ENCODE measurements at places on chromosomes 2 and 18. TPM values are rescaled to one million over a fixed set of nuclear protein-coding genes. Genes with fewer than 3 reads are reported as not detected.
A peak's percentile ranks its signal among the peaks of the same experiment; 100 is the strongest.

GRCh38 chr2:241132538-241133435 is 16.5 kb downstream of the PASK start:
- DNase-seq = no peak

DNA sequence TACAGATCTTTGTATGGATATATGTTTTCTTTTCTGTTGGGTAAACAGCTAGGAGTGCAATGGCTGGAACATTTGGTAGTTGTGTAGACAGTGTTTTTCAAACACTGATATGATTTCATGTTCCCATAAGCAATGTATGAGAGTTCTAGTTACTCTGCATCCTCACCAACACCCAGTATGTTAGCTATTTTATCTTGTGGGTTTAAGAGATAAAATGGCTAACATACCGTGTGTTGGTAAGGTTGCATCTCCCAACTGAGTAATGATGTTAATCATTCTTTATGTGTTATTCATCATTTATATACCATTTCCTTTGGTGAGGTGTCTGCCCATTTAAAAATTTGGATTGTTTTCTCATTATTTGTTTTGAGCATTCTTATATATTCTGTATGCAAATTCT is 65.7 kb downstream of the LYPD6B start:
- no peak for DNase-seq

The NAT8 gene
- total RNA-seq = 94.4 TPM

GRCh38 chr2:11563784-11564666 is 30.2 kb downstream of the GREB1 start:
- no peak for DNase-seq

The DSG4 gene
- not detected for total RNA-seq

- no peak for DNase-seq
Measured at GRCh38 chr2:63735263-63735662, 106.4 kb upstream of the UGP2 start.

DNA sequence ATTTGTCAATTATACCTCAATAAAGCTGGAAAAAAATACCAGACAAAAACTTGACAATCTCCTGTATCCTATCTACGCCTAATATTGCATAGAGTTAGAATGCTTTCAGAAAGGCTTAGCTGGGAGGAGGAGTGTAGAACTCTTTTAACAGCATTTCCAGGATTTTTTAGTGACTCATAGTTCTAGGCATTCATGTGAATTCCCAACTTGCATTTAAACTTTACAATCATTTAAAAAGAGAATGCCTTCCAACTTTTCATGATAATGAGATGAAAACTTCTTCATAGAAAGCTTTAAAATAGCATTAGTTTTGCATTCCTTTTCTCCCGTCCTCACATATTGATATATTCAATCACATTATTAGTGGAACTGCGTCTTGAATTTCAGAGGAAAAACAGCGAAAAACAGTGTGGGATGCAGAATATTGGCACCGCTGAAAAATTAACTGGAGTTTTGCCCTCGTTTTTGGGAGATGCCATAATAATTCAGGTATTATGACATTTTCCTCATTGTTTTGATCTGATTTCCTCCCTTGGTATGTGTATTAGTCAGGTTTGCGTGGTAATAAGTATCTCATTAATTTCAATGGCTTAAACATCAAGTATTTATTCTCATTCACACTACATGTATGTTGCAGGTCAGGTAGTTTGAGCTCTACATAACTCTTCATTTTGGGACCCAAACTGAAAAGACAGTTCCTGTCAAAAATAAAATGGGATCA is 293.2 kb upstream of the FIGN start:
- DNase-seq = no peak

The NEU2 gene
- total RNA-seq = not detected

- no peak for DNase-seq
Measured at GRCh38 chr2:174595116-174595809, 2.3 kb downstream of the WIPF1 start.

The KLHL30 gene
- total RNA-seq = 5.7 TPM

DNA sequence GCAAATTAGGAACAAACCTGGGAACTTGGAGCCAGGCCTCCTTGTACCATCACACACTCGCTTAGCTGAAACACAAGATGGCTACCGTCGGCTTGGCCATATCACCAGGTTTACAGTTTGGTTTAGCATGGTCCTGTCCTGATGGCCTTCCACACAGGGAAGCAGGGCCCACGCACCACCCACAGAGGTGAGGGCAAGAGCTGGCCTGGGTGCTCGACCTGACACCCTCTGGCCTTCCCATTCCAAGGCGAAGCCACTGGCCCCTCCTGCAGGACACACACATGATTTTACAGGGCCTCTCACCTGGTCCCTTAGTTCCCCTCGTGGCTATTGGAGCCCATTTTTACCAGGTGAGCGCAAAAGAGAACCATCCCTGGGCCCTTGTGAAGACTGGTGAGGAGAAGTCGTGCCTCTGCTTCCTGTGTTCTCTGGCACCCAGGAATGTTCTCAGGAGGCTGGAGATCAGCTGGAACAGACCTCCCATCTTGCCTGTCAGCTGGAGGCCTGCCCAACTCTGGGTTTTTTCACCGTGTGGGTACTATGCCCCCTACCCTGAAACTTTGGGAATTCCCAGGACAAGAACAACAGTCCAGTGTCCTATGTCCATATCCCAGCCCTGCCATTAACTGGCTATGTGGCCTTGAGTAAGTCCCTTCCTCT is 53.0 kb upstream of the FOSL2 start:
- no peak for DNase-seq

- no peak for DNase-seq
Measured at GRCh38 chr2:7119132-7119835, 202.1 kb downstream of the RNF144A start.

GRCh38 chr2:234544659-234545611 is 48.1 kb upstream of the ARL4C start:
- DNase-seq = peak; percentile 78

- no peak for DNase-seq
Measured at GRCh38 chr2:23464156-23464555, 79.2 kb downstream of the KLHL29 start.

- peak; percentile 74 for DNase-seq
Measured at GRCh38 chr2:53018825-53019425, 748.7 kb upstream of the CHAC2 start.

The GPAT2 gene
- total RNA-seq = 2.7 TPM

GRCh38 chr2:1546901-1547300 is 133.6 kb downstream of the TPO start:
- peak; percentile 41 for DNase-seq

- DNase-seq = peak; percentile 60
Measured at GRCh38 chr2:9102861-9103662, 99.6 kb upstream of the MBOAT2 start.

The FER1L5 gene
- 1.3 TPM for total RNA-seq

The SP140 gene
- 7.3 TPM for total RNA-seq

- peak; percentile 77 for DNase-seq
Measured at GRCh38 chr2:199462956-199463692, 5.4 kb upstream of the SATB2 start.

GRCh38 chr2:128784626-128785306 is 466.1 kb upstream of the HS6ST1 start:
- no peak for DNase-seq

Data from kidney (tissue), 22 donors.